ENCODE measurements at places on chromosomes 1 and 21. TPM values are rescaled to one million over a fixed set of nuclear protein-coding genes. Genes with fewer than 3 reads are reported as not detected.
A peak's percentile ranks its signal among the peaks of the same experiment; 100 is the strongest.

GRCh38 chr1:151254217-151255213 is at the start of gene PSMD4:
Gene PSMD4 (plus strand): TSS chr1:151254734. CDS start chr1:151254783, 49 bp downstream.
- no peaks in the 10 kb centered on the region for H3K27me3 ChIP-seq
- peak within 1 kb of the TSS; percentile 79 for H3K27ac ChIP-seq
- peak within 1 kb of the TSS; percentile 73 for H3K4me3 ChIP-seq
- DNase-seq: peak; percentile 93

- peaks cover 22% of the 10 kb centered on the region for H3K4me1 ChIP-seq
- no peak overlapping the region for H3K4me3 ChIP-seq
- no peak for DNase-seq
- no peaks in the 10 kb centered on the region for H3K27me3 ChIP-seq
Observed at GRCh38 chr1:91879733-91880132, 6.2 kb downstream of the TGFBR3 start.

GRCh38 chr1:208219098-208219658 is 25.0 kb downstream of the PLXNA2 start:
- H3K27ac ChIP-seq: no peak overlapping the region
- DNase-seq: no peak
- H3K4me1 ChIP-seq: no peaks in the 10 kb centered on the region

DNA sequence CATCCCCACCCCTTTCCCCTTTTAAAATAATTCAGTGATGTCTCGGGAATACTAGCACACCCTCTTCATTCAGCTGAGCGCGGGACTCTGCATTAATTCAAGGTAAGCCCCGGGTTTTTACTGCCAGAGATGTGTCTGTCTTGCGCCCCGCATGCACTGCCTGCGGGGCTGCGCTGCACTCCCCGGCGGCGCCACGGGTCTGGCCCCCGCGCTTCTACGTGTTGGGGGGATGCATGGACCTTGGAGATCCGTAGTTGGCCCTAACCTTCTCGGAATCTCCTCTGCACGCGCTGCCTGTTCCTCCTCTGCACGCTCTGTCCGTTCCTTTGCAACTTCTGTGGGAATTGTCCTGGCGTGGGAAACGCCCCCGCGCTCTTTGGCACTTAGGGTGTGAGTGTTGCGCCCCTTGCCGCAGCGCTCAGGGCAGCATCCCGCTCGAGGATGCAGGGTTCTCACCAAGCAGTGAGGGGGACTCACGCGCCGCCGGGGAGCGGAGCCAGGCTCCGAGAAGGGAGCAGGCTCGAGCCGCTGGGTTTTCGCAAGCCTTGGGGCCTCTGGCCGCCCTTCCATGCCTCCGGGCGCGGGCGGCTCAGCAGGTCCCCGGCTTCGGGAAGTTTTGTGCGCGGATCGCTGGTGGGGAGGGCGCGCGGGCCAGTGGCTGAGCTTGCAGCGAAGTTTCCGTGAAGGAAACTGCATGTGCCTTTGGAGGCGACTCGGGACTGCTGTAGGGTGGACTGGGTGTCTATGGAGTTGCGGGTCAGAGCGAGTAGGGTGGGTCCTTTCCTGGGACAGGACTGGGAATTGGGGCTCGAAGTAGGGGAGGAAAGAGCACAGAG is 165.1 kb upstream of the CACNA1E start:
- H3K4me3 ChIP-seq: peak overlapping the region; percentile 33
- no peaks in the 10 kb centered on the region for H3K36me3 ChIP-seq
- H3K27me3 ChIP-seq: no peaks in the 10 kb centered on the region
- H3K27ac ChIP-seq: no peak overlapping the region
- peaks cover 10% of the 10 kb centered on the region for H3K4me1 ChIP-seq

DNA sequence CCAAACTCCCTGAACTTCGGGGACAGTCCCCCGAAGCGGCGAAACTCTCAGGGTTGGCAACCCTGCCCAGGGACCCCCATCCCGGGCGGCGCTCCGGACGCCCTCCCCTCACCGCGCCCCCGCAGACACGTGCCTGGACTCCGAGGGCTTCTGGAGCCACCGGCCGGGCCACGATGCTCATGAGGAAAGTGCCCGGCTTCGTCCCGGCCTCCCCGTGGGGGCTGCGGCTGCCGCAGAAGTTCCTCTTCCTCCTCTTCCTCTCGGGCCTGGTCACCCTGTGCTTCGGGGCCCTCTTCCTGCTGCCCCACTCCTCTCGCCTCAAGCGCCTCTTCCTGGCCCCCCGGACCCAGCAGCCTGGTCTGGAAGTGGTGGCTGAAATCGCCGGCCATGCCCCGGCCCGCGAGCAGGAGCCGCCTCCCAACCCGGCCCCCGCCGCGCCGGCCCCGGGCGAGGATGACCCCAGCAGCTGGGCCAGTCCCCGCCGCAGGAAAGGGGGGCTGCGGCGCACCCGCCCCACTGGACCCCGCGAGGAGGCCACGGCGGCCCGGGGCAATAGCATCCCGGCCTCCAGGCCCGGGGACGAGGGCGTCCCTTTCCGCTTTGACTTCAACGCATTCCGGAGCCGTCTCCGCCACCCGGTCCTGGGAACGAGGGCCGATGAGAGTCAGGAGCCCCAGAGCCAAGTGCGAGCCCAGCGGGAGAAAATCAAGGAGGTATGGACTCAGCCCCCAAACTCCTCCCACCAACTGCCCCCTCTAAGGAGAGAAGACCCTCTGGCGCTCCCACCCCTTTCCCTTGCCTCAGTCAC is 1.2 kb downstream of the MAN1C1 start:
- DNase-seq: no peak

- no peaks in the 10 kb centered on the region for H3K36me3 ChIP-seq
- no peak for DNase-seq
- no peaks in the 10 kb centered on the region for H3K27me3 ChIP-seq
- no peaks in the 10 kb centered on the region for H3K4me1 ChIP-seq
- no peak overlapping the region for H3K4me3 ChIP-seq
Observed at GRCh38 chr1:93695411-93696005, 13.9 kb upstream of the BCAR3 start.

DNA sequence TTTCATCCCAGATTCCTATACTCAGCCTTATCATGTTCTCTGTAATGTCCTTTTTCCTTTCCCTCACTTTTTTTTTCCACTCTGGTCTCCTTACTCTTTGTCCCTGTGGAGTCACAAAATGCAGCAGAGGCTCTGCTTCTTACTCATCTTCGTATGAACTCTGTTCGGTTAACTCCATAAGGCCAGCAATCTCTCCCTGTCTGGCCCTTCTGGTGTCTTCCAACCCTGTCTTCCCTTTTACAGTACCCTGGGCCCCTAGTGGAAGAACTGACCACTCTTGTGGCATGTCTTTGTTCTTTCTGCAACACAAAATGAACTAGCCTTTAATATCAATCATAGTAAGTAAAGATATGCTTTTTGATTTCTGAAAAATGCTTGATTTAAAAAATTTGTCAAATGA is 7.1 kb downstream of the CD101 start:
- H3K36me3 ChIP-seq: no peaks in the 10 kb centered on the region
- no peak overlapping the region for H3K4me3 ChIP-seq
- peak overlapping the region; percentile 42 for H3K27ac ChIP-seq
- no peak for DNase-seq
- H3K27me3 ChIP-seq: no peaks in the 10 kb centered on the region

The LIN9 gene
- 2.0 TPM for total RNA-seq

The LCE3D gene
- total RNA-seq: not detected

Measured in naive thymus-derived CD4-positive, alpha-beta T cell (primary cell).